H1 (cell line): ENCODE measurements at places on chromosomes 6 and 20.
A peak's percentile ranks its signal among the peaks of the same experiment; 100 is the strongest.

DNA sequence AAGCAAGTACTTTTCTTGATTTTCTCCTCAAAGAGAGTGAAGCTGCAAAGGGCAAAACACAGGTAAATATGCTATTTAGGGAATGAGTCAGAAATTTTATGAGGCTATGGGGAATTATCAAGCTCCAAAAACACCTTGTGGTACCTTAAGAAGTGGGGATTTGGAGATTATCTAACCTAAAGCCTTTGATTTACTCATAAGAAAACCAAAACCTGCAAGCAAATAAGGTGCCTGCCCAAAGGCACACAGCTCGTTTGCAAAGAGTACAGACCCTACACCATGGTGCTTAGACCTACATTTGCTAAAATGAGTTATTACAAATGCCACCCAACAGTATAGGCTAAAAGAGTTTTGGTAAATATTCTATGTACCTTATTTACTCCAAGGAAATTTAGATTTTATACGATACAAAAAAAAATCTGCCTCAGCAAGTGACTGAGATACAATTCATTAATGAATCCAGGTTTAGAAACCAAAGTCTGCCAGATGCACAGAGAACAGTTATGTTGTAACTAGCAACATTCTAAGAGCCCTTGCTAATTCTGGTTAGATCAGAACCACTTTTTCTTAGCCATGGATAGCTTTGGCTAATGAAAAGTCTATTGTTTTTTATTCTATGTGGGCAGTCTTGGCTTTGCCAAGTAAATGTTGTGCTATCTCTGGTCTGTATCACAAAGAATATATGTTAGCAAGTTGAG is 101.5 kb downstream of the KHDC1L start:
- DNase-seq, result no peak

GRCh38 chr20:15930311-15931305 is 642.6 kb downstream of the KIF16B start:
- no peak for DNase-seq

GRCh38 chr6:160765412-160765811 is 63.4 kb downstream of the PLG start:
- no peak for DNase-seq

GRCh38 chr6:112384511-112384910 is 37.4 kb downstream of the RFPL4B start:
- DNase-seq, result no peak

DNA sequence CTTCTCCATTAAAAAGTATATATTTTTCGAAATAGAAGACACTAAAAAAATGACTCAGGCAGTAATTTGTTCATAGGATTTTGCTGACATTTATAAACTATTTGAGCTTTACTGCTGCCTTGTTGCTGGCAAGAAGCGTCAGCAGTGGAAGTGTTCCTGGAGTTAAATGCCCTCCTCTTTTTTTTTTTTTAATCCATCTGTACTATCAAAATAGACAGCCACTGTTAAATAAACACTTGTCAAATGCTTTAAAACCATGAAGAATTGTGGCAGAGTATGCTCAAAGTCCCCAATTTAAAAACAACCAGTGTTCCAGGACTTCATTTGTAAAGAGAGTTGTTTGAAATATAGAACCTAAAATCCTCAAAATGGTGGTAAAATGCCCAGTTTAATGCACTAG is 253.8 kb downstream of the NKAIN2 start:
- no peak for DNase-seq

DNA sequence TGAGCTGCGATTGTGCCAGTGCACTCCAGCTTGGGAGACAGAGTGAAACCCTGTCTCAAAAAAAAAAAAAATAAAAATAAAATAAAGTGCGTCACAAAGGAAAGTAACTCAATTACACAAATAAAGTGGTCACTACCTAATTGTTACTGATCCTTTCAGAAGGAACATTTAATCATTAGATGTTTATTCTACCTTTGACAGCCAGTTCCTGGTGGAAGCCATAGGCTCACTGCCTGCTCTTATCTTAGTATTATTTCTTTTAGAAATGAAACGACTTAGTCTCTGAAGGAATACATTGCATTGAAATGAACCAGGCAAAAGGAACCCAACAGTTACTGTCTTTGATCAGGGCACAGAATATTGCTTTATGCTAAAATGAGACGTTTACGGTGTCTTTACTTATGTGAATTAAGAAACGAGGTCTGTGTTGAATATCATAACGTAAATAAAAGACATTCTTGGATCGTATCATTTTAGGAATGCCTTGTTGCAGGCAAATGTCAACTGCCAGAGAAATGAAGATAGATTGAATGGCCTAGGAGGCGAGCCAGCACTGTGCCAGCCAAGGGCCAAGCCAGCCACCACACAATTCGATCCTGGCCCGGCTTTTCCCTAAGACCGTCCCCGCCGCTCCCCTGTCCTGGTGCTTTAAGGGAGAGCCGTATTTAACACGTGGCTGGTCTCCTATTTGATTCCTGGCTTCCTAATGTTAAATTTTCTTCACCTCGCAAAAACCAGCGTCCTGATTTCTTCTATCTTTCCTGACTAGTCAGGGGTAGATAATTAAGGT is 136.7 kb upstream of the GMDS start:
- no peak for DNase-seq

DNA sequence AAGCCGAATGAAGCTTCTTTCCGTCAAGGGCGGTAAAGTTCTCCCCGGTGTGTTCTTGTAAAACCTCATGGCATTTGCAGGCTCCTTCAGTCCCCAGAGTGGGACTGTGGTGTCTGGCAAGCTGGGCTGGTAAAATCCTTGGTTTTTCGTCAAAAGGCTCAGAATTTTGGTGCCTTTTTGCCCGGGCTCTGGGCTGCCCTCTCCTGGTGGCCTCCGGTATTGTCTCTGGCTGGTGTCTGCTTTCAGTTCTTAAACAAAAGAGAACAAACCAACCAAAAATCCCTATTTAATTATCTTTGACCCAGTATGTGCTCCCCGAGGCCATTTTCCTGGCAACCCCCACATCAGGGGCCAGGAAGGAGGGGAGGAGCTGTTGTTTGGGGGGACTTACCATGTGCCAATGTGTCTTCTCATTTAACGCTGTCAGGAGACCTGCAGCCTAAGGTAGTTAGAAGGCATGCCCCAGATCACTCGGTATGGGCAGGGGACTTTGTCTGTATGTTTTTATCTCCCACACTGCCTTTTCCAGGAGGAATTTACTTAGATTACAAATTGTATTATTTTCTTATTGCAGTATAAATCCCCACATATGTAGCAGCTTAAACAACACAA is 11.1 kb downstream of the CDH4 start:
- DNase-seq, result peak; percentile 95

DNA sequence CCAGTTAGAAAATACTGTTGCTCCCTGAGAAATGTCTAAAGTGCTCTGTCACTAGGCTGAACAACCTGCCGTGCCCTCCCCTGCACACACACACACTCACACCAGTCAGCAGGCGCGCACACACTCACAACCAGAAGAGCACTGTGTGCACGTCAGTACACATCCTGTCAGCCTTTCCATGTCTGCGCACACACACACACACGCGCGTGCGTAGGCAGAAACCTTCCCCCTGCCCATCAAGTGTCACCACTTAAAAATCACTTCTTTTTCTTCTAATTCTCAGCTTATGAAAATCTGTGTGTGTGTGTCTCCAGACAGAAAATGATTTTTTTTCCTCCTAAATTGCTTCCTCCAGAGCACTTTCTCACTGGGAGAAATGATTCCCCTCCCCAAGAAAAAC is 100.3 kb downstream of the EDN3 start:
- no peak for DNase-seq

DNA sequence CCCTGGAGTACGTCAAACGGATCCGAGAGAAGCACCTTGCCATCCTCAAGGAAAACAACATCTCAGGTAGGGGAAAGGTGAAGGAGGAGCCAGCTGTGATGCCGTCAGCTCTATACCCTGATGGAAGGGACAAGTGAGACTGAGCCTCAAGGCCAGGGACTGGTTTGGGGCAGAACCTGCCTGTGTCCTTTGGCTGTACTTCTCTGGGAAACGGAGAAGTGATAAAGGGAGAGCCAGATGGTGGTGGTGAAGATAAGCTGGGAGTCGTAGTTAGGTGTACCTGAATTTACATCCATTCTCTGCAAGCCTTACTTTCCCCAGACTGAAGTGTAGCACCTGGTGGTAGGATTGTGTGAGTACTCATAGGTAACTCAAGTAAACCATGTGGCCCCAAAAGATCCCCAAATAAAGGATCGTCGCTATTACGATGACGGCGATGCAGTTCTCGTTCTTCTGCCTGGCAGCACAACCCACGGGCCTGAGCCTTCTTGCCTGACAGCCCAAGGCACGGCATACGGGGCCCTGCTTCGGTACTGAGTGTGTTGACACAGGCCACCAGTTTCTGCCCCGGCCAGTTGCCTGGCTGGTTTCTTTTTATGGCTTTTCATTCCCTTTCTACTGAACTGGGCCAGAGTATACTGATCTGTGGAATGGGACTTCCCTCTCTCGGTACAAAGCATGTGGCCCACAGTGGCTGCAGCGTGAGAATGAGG is 10.6 kb downstream of the PCIF1 start:
- no peak for DNase-seq

GRCh38 chr6:114169763-114170162 is 173.1 kb downstream of the HS3ST5 start:
- no peak for DNase-seq

- peak; percentile 32 for DNase-seq
These were observed 23.6 kb downstream of the HMGN4 start for GRCh38 chr6:26561533-26562466.
